ENCODE measurements at places on chromosomes 7 and 10.
A peak's percentile ranks its signal among the peaks of the same experiment; 100 is the strongest.

- DNase-seq, result no peak
Observed at GRCh38 chr7:93047514-93048099, 70.2 kb downstream of the SAMD9 start.

DNA sequence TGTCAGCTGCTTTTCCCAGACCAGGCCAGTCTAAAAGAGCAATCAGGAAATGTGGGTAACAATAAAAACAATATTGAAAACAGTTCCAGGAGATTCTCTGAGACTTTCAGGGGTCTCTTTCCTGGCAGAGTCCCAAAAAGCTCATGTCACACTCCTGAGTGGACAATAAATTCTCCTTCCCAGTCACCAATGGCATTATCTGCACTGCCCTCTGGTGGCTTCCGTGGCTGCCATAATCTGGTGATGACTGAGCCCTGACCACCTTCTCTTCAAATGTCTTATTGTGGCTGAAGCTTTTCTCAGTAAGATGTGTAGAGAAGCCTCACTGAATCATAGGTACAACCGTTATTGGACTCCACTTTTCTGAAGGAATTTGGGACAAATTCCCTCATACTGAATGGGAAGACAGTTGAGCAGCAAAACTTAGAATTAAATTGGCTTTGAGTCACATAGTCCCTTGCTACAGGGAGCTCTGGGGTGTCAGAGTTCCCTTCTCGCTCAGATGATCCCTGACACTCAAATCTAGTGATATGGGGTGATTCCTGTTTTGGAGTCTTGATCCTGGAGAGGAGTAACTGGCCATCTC, 24.4 kb upstream of the ASAH2 start:
- peak; percentile 42 for DNase-seq

DNA sequence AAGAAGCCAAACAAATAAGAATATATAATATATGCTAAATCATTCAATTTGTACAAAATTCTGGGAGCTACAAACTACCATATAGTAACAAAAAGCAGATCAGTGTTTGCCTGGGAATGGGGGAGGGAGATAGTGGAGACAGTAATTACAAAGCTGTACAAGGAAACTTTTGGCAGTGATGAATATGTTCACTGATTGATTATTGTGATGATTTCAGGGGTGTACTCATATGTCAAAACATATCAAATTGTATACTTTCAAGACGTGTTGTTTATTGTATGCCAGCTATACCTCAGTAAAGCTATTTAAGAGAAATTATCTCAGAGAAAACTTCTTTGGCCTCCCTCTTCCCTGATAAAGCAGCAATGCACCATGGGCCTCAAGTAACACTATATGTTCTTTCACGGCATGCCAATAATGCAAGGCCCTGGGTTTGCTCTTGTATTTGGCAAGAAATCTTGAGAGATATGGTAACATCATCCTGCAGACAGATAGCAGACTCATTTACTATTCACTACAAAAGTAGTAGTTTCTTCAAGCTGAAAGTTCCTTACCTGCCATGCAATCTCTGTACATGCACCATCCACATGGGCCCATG, 133.5 kb downstream of the HBP1 start:
- no peak for DNase-seq

- no peak for DNase-seq
Observed at GRCh38 chr10:6208799-6209235, 6.1 kb downstream of the PFKFB3 start.

DNA sequence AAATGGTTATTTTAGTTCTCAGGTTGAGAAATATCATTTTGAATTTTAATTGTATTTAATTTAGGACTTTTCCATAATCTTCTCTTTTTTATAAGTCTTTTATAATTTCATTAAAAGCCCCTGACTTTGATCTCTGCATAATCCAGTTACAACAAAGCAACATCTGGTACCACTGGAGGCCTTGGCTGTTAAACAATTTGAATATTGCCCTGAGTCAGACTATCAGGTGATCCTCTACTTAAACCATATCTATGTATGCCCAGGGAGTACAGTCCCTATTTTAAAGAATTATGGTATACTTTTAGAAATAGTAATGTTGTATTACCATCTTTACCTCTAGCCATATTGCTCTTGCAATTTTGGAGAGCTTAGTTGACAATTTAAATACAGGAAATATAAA, 119.1 kb downstream of the MAGI2 start:
- DNase-seq, result no peak

Measured in eye (tissue), 1 donor.